ENCODE measurements at places on chromosomes 3 and 15.
A peak's percentile ranks its signal among the peaks of the same experiment; 100 is the strongest.

DNA sequence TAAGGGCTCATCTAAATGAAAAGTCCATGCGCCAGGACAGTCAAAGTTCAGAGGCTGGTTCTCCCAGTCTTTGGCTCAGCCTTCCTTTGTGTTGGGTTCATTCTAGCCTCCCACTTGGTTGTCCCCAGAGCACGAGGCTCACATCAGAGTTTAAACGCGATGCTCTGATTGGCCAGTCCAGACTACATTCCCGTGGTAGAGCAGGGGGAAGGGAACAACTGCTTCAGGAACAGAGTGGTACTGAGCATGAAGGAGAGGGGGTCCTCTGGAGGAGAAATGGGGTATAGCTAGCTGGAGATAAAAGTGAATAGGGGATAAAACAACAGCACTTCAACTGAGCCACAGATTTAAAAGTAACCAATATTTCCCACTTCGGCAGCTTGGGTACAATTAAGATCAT, 32.2 kb downstream of the ANAPC13 start:
- no peak for DNase-seq

GRCh38 chr3:129481766-129482332, 41.8 kb downstream of the IFT122 start:
- no peak for DNase-seq

GRCh38 chr3:49903451-49904424, at the start of gene MST1R:
TSS of gene MST1R (minus strand) at chr3:49903873. CDS start at chr3:49903609, 264 bp downstream.
- DNase-seq: peak; percentile 95

DNA sequence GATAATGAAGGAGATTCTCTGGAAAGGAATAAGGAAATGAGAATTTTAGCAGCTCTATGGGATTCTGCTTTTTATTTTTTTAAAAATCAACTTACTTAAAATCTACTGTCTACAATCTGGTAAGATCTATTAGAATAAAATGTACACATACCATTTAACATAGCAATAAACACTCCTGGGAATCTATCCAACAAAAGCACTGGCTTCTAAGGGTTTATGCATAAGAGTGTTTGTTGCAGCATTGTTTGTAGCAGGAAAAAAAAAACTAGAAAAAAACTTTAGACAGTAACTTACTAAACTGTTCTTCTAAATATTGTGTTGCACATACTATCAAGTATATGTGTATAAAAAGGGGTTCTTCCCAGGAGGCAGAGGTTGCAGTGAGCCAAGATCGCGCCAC, 15.7 kb upstream of the RBP1 start:
- DNase-seq: no peak

GRCh38 chr3:47871389-47871788, 68.5 kb downstream of the DHX30 start:
- no peak for DNase-seq

GRCh38 chr3:150844484-150844883, 60.8 kb downstream of the MINDY4B start:
- no peak for DNase-seq

DNA sequence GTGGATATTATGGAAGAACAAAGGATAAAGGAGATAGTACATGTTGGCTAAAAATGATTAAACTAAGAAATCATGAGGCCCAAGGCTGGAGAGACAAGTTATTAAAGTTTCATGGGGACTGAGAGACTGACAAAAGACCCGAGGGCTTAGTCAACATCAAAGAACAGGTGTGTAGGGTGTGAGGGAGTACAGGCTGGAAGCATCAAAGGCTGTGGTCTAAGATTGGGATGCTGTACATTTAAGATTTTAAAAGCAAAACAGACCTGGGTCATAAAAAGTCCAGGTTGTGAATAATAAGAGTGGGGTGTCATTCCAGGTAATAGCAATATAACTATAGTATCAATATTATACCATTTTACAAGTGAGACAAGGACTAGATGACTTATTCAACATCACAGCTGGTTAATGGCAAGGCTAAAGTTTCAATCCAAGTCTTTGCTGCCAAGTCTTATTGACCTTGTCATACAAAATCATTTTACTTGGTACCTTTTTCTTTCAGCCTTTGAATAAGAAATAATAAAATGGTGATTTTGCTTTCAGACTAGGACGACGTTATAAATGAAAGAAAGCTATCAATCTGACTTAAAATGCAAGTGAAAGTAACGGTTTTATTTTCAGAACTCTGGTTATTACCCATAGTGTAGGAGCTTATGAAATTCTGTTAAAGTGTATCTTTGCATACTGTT, 211.6 kb downstream of the TNIK start:
- no peak for DNase-seq

DNA sequence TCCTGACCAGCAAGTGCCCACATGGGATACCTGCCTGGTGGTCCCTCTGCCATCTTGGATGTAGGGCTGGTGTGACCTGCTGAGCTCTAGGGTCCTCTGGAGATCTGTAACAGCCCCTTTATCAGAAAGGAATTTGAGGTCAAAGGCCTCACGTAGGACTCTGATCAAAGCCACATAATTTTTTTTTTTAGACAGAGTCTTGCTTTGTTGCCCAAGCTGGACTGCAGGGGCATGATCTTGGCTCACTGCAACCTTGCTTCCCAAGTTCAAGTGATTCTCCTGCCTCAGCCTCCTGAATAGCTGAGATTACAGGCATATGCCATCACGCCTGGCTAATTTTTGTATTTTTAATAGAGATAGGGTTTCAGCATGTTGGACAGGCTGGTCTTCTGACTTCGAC, 9.5 kb downstream of the ITGB5 start:
- DNase-seq: no peak

DNA sequence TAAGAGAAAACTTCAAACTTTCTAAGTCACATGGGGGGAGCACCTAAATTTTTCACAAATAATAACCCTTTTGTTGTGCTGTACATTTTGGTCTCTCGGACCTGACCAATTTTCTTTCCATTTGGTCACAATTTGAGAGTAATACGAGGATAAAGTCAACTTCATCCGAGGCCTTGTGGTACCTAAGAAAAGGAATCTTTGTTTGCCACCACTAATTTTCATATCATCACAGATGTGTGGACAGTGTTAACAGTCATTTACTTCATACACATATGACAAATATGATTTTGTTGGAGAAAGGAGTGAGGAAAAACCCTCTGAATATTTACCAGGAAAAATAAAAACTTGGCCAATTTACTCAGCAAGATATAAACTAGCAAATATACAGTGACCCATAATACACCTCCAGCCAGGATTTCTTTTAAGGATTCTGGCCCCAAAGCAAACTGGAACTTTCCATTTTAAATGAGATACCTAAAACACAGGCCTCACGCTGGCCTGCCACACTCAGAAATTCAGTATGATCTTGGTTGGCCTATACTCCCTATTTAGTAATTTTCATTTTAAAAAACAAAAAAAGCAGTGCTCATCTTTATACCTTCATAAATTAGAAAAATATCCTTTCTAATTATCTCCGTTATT, 40.7 kb downstream of the VGLL4 start:
- no peak for DNase-seq

DNA sequence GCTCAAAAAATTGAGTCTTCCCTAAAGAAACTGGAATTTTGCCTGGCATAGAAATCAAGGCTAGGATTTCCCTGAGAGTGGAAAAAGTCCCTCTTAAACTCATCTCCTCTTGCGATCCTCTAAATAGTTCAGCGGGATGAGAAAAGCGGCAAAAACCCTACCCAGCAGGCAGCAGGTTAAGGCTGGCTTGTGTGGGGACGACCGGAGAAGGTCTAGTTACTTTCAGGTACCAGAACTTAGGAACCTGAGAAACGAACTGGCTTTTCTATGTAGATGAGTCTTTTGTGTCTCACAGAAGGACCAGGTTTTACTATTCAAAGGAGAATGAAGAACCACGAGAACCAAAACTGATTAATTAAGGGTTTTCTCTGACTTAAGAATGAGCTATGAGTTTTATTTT, 523.7 kb upstream of the TGFBR2 start:
- DNase-seq: no peak

GRCh38 chr3:19888428-19889152, 45.4 kb downstream of the EFHB start:
- no peak for DNase-seq

DNA sequence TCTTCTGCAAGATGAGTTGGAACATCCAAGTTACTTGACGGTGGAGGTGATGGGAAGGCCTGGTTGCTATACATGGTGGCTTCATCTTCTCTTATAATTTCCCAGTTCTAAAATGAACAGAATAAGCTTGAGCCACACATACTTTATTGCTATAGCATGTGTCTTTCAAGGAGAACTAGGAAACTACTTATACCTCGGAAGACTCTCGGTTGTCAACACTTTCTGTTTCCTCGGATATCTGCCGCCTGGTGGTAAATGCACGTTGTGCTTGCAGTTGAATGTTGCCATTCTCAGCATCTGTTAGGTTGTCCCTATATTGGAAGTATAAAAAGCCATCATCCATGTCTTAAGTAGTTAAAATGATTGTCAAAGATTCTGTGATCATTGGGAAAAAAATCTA, 117.5 kb upstream of the PRTG start:
- DNase-seq: no peak

GRCh38 chr3:149936812-149937230, 33.9 kb downstream of the PFN2 start:
- DNase-seq: peak; percentile 77
